AML-193 (cell line): ENCODE measurements at places on chromosomes 3 and 15.

GRCh38 chr3:108947855-108948254, 5.8 kb downstream of the GUCA1C start:
- DNase-seq: no peak

DNA sequence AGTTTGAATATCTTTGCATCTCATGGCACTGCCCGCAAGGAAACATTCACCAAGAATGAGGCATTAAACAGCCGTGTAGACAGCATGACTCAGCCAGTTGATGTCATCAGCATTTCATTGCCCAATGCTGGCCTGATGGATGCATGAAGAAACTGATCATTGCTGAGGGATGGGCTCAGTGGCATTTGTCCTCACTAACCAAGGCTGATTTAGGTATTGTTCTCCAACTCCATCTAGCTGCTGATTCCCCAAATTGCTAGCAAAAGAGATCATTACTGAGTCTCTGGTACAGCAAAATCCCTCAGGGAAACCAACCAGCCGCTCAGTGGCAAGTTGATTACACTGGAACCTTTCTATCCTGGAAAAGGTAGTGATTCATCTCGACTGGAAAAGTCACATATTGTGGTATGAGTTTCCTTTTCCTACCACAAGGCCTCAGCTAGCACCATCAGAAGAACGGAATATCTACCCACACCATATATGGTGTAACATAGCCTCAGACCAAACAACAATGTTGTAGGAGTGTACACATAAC, 186.5 kb upstream of the GAP43 start:
- no peak for DNase-seq

DNA sequence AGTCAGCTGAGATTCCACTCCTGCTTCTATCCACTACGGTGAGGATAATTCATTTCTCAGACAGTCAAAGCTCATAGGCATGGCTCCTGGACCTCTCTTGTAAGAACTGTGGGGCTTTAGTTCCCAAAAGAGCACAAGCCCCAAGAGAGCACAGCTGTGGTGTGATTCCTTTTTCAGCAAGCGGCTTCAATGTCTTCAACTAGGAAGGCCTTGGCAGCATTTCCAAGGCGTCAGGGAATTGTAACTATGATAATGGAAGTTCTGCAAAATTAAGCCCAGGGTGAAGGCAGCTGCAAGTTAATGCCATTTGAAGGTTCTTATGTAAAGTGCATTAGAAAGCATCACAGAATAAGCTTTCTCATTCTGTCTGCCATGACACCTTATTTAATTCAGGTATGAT, 657.1 kb downstream of the GRM7 start:
- DNase-seq: no peak

- DNase-seq: no peak
Observed at GRCh38 chr3:183518491-183519251, 36.8 kb downstream of the KLHL6 start.

GRCh38 chr15:63794271-63794670, 39.5 kb downstream of the HERC1 start:
- no peak for DNase-seq

DNA sequence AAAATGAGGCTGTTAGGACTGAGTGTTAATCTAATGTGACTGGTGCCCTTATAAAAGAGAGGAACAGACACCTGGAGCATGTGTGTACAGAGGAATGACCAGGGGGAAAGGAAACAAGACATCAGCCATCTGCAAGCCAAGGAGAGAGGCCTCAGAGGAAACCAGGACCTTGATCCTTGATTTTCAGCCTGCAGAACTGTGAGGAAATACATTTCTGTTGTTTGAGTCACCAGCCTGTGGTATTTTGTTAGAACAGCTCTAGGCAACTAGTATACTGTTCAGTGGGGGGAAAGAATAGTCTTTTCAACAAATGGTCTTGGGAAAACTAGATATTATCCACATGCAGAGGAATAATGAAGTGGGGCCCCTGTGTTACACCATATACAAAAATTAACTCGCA, 80.6 kb downstream of the CCR1 start:
- DNase-seq: peak; percentile 24

DNA sequence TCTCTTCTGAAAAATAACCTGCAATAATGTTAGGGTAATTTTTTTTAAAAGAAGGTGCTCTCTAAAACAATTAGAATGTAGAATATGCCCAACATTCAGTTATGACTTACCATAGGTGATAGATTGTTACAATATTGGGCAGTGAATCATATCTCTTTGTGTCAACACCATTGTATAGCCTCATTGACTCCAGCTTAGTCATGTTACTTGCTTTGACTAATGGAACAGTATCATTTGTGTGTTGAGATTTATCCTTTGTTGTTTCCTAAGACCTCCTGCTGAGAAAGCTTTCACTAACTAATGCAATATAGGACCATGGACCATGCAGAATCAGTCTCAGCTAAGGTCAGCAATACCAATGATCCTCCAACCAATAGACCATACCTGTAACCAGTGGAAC, 1106.4 kb downstream of the SI start:
- DNase-seq: no peak

- DNase-seq: no peak
Observed at GRCh38 chr3:39757307-39757706, 52.1 kb upstream of the MYRIP start.

- no peak for DNase-seq
Observed at GRCh38 chr3:87973906-87974305, 84.9 kb downstream of the CGGBP1 start.
